ENCODE measurements at places on chromosomes 1 and 21.

DNA sequence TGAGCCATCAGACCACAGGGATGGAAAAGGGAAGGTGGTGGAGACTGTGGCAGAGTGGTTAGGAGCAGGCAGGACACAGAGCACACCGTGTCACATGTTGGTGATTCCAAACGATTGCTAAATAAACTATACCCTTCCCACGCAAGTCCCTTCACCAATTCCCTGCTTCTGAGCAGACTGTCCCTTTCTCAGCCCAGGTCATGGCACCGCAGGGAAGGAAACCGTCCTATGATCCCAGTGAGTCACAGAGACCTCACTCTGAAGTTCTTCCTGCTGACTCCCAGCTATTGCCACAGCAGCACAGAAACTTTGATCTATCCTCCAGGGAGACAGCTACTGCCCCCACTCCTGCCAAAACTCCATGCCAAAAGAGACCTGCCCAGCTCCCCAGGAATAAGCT, 19.2 kb downstream of the RIMS3 start:
- DNase-seq: no peak

DNA sequence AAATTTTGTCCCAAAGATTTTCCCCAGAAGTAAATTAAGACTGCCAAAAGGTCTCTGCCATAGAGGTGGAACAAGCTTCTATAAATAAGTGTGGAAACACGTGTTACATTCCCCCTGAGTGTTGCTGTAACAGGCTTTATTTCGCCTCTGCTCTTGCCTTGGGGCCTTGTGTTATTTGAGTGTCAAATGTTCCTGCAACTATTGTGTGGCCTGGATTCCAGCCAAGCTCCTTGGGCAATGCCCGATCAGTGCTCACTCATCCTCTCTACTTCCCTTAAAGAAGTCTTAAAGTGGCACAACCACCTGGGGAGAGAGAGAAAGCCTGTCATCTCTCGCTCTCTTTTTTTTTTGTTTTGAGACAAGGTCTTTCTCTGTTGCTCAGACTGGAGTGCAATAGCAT, 156.7 kb downstream of the NR5A2 start:
- no peak for DNase-seq

- no peak for DNase-seq
Observed at GRCh38 chr1:99429754-99430153, 165.5 kb downstream of the PLPPR4 start.

GRCh38 chr1:99681583-99681982, 35.7 kb downstream of the PALMD start:
- no peak for DNase-seq

- no peak for DNase-seq
Observed at GRCh38 chr1:17280894-17281293, 27.1 kb upstream of the PADI4 start.

All from mesenteric fat pad (tissue), 1 donor.